ENCODE measurements at places on chromosomes 12 and 14. TPM values are rescaled to one million over a fixed set of nuclear protein-coding genes. Genes with fewer than 3 reads are reported as not detected.

The SLC16A7 gene
- 1.9 TPM for total RNA-seq

DNA sequence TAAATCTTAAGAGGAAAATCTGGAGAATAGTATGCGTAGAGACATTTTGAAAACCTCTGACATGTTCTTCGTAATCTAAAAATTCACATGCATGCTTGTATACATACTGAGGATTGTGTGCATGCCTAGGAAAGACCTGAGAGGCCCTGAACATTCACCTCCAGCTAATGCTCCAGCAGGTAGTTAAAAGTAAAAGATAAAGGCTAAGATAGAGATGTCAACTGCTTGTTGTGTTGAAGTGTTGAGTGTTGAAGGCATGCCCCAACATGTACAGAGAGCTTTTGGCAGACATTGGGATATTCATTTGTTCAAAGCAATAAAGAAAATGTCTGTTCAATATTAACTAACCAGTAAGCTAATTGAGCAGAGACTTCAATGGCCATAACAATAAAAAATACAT, 118.6 kb upstream of the SYT1 start:
- no peak for DNase-seq
- H3K27me3 ChIP-seq: no peaks in the 10 kb centered on the region
- H3K36me3 ChIP-seq: peaks cover 6% of the 10 kb centered on the region
- H3K4me1 ChIP-seq: peaks cover 22% of the 10 kb centered on the region
- no peak overlapping the region for H3K4me3 ChIP-seq
- H3K27ac ChIP-seq: no peak overlapping the region

The LIN7A gene
- total RNA-seq: 10.0 TPM

- no peak overlapping the region for H3K27ac ChIP-seq
- DNase-seq: no peak
- no peaks in the 10 kb centered on the region for H3K27me3 ChIP-seq
- no peak overlapping the region for H3K4me3 ChIP-seq
Measured at GRCh38 chr14:102984336-102985102, 62.1 kb downstream of the AMN start.

- no peak overlapping the region for H3K27ac ChIP-seq
- no peak overlapping the region for H3K4me3 ChIP-seq
- no peak for DNase-seq
- H3K36me3 ChIP-seq: no peaks in the 10 kb centered on the region
- no peaks in the 10 kb centered on the region for H3K27me3 ChIP-seq
Measured at GRCh38 chr12:122884091-122884826, 11.7 kb downstream of the VPS37B start.

- no peak overlapping the region for H3K4me3 ChIP-seq
- no peak for DNase-seq
- H3K27me3 ChIP-seq: no peaks in the 10 kb centered on the region
- no peak overlapping the region for H3K27ac ChIP-seq
- peaks cover 13% of the 10 kb centered on the region for H3K4me1 ChIP-seq
Measured at GRCh38 chr12:112005419-112006395, 7.3 kb downstream of the TMEM116 start.

DNA sequence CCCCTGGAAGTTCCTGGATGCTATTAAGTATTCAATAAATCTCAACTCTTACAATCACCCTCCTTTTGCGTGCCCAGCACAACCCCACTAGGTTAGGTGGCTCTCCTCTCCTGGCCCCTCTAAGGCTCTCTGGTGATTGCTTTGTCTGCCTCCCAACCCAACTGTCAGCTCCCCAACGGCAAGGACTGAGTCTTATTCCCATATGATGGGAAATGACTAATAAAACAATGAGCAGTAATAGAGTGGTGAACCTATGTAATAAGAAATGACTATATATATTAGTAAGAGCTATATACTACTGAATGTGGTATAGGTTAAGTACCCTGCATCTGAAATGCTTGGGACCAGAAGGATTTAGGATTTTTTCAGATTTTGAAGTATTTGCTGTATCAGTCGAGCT, 8.1 kb downstream of the APPL2 start:
- H3K27ac ChIP-seq: no peak overlapping the region
- H3K36me3 ChIP-seq: peaks cover 18% of the 10 kb centered on the region
- peaks cover 13% of the 10 kb centered on the region for H3K4me1 ChIP-seq
- DNase-seq: no peak
- H3K27me3 ChIP-seq: no peaks in the 10 kb centered on the region

DNA sequence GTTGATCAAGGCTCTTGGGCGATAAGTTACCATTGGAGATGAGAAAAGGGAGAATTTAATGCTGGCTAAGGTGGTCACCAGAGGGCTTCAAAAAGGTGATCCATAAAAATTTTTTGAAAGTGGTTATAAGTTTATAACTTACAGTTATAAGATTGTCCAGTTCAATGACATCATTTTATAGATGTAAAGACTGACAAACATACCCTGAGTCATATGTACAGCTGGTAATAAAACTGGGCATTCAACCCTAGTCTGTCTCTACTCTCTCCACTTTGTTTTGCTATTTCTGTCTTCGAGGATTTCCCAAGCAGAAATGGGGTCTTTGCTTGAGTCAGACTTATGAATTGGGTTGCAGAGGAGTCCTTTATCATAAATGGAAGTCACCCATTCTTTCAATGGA, 454.0 kb downstream of the SOX5 start:
- H3K27ac ChIP-seq: no peak overlapping the region
- no peaks in the 10 kb centered on the region for H3K27me3 ChIP-seq
- H3K4me1 ChIP-seq: no peaks in the 10 kb centered on the region
- no peak overlapping the region for H3K4me3 ChIP-seq

- peaks cover 6% of the 10 kb centered on the region for H3K36me3 ChIP-seq
- no peak for DNase-seq
- H3K4me1 ChIP-seq: no peaks in the 10 kb centered on the region
- no peak overlapping the region for H3K4me3 ChIP-seq
- no peaks in the 10 kb centered on the region for H3K27me3 ChIP-seq
- H3K27ac ChIP-seq: no peak overlapping the region
Measured at GRCh38 chr12:57158665-57159064, 11.2 kb upstream of the LRP1-AS start.

The DNAI7 gene
- not detected for total RNA-seq

- no peak for DNase-seq
- H3K4me1 ChIP-seq: no peaks in the 10 kb centered on the region
- no peak overlapping the region for H3K27ac ChIP-seq
- H3K4me3 ChIP-seq: no peak overlapping the region
- H3K27me3 ChIP-seq: no peaks in the 10 kb centered on the region
- no peaks in the 10 kb centered on the region for H3K36me3 ChIP-seq
Measured at GRCh38 chr12:79486154-79486553, 204.6 kb downstream of the PAWR start.

The C12orf56 gene
- not detected for total RNA-seq

GRCh38 chr14:91882369-91882768, 15.0 kb upstream of the TC2N start:
- H3K36me3 ChIP-seq: no peaks in the 10 kb centered on the region
- no peaks in the 10 kb centered on the region for H3K27me3 ChIP-seq
- DNase-seq: no peak

DNA sequence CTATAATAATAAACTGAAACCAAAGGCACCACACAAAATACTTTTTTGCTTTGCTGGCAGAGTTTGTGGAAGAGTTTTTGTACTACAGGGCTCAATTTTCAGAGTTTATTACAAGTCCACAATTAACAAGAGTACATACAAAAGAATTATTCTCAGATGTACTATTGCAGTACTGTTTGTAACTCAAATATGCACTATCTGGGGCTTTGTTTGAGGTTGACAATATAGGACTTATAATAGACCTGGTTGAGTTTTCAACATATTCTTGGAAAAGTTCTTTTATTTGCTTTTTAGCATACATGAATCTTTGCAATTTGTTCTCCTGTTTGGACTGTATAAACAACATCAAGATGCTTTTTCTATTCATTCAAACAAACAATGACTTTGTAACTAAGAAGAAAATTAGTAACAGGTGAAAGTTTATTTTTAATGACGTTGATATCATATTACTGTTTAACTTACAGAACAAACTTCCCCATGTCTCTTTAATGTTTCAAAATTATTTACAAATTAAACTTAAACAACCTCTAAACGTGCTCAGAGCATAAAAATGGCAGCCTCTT, 407.4 kb upstream of the PRICKLE1 start:
- no peak for DNase-seq
- no peaks in the 10 kb centered on the region for H3K27me3 ChIP-seq
- no peaks in the 10 kb centered on the region for H3K36me3 ChIP-seq
- H3K4me1 ChIP-seq: no peaks in the 10 kb centered on the region

DNA sequence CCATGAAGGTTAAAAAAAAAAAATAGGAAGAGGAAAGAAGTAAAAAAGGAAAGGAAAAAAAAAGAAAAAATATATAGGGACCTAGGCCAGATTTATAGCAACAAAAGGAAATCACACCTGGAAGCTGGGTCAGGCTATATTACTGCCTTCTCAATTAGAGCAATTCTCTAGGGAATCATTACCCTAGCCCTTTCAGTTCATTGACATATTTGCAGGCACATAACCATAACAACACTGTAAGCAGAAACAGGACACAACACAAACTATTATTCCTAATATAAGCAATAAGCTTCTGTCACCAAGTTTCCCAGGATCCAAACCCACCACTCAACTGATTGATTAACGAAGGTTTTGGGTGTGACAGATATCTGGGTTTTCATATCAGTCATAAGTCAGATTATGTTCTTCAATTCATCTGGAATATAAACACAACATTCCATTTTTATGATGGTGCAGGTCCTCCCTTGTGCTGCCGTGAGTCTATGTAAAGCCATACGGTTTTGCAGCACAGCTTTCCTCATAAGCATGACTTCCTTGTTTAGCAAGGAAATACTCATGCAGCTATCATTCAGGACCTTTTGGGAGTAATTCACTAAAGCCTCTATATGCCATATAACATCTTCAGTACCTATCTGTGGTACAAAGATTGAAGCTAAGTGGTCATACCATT, 4.2 kb downstream of the PCNX4 start:
- H3K36me3 ChIP-seq: peaks cover 15% of the 10 kb centered on the region
- peaks cover 1% of the 10 kb centered on the region for H3K4me1 ChIP-seq
- H3K27me3 ChIP-seq: no peaks in the 10 kb centered on the region
- no peak for DNase-seq
- H3K4me3 ChIP-seq: no peak overlapping the region

- no peak for DNase-seq
- no peaks in the 10 kb centered on the region for H3K27me3 ChIP-seq
- H3K4me1 ChIP-seq: peaks cover 7% of the 10 kb centered on the region
Measured at GRCh38 chr12:75909714-75910656, 121.6 kb downstream of the PHLDA1 start.

- H3K27ac ChIP-seq: no peak overlapping the region
- no peaks in the 10 kb centered on the region for H3K36me3 ChIP-seq
- no peaks in the 10 kb centered on the region for H3K27me3 ChIP-seq
Measured at GRCh38 chr12:105330931-105331804, 677 bp downstream of the C12orf75 start.

The TXNRD1 gene
- 226 TPM for total RNA-seq

The IFI27 gene
- total RNA-seq: 4.9 TPM

DNA sequence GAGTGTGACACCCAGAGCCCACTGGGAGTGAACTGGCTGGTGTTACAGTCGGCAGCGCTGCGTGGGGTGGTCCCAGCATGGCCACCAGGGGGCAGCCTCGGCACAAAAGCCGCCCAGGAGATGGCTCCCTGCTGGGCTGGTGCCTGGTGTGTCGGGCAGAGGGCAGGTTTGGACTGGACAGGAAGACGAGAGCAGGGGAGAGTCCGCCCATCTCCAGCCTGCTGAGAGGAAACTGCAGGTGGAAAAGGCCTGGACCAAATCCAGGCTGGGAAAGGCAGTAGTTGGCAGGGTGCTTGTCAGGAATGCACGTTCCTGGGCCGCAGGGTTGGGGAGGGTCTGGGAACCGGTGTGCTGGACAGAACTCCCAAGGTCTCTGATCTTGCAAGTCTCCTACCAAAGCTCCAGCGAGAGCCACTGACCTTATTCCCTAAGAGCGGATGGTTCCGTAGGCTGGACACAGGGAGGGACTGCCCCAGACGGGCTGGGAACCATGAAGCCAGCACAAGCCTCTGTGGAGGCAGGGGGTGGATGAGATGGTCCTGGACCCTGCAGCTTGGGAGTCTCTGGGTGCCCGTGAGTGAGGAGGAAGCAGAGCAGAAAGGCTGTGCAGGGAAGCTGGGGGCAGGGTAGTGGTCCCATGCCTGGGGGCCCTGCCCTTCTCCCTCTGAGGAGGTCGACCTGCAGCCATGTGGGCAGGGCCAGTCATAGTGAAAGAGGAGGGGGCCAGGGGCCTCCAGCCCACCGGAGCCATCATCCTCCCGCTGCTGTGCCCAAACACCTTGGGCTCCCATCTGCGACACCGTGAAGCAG, 1.8 kb downstream of the AHNAK2 start:
- H3K36me3 ChIP-seq: no peaks in the 10 kb centered on the region
- peak; percentile 76 for DNase-seq
- H3K27me3 ChIP-seq: no peaks in the 10 kb centered on the region
- H3K4me1 ChIP-seq: peaks cover 8% of the 10 kb centered on the region
- H3K27ac ChIP-seq: no peak overlapping the region

- peaks cover 10% of the 10 kb centered on the region for H3K36me3 ChIP-seq
- no peaks in the 10 kb centered on the region for H3K27me3 ChIP-seq
- H3K4me1 ChIP-seq: peaks cover 47% of the 10 kb centered on the region
- H3K27ac ChIP-seq: peak overlapping the region; percentile 93
Measured at GRCh38 chr14:99267837-99268781, 3.9 kb downstream of the BCL11B start.

The NGB gene
- not detected for total RNA-seq

GRCh38 chr12:110079477-110080400, 31.4 kb upstream of the C12orf76 start:
- no peak for DNase-seq
- H3K36me3 ChIP-seq: no peaks in the 10 kb centered on the region
- H3K4me3 ChIP-seq: no peak overlapping the region
- H3K27me3 ChIP-seq: no peaks in the 10 kb centered on the region
- no peak overlapping the region for H3K27ac ChIP-seq

GRCh38 chr12:96261557-96261956, 67.4 kb downstream of the ELK3 start:
- peaks cover 32% of the 10 kb centered on the region for H3K4me1 ChIP-seq
- no peak overlapping the region for H3K27ac ChIP-seq
- DNase-seq: no peak
- H3K27me3 ChIP-seq: no peaks in the 10 kb centered on the region
- no peak overlapping the region for H3K4me3 ChIP-seq

GRCh38 chr12:106910202-106910601, 45.5 kb upstream of the TMEM263 start:
- peak; percentile 21 for DNase-seq
- no peak overlapping the region for H3K27ac ChIP-seq
- no peaks in the 10 kb centered on the region for H3K36me3 ChIP-seq
- no peaks in the 10 kb centered on the region for H3K27me3 ChIP-seq
- no peaks in the 10 kb centered on the region for H3K4me1 ChIP-seq
- H3K4me3 ChIP-seq: no peak overlapping the region

GRCh38 chr12:10716277-10716676, 6.8 kb downstream of the YBX3 start:
- no peak overlapping the region for H3K27ac ChIP-seq
- H3K4me3 ChIP-seq: no peak overlapping the region
- no peak for DNase-seq

The PLD4 gene
- total RNA-seq: not detected

- no peak overlapping the region for H3K27ac ChIP-seq
- peak; percentile 4 for DNase-seq
- no peaks in the 10 kb centered on the region for H3K36me3 ChIP-seq
- no peak overlapping the region for H3K4me3 ChIP-seq
- no peaks in the 10 kb centered on the region for H3K27me3 ChIP-seq
Measured at GRCh38 chr12:101743724-101744472, 4.6 kb upstream of the SYCP3 start.

GRCh38 chr14:23228812-23229211, 8.9 kb upstream of the RNF212B start:
- H3K27me3 ChIP-seq: no peaks in the 10 kb centered on the region
- no peak for DNase-seq
- no peaks in the 10 kb centered on the region for H3K36me3 ChIP-seq
- no peak overlapping the region for H3K27ac ChIP-seq
- H3K4me3 ChIP-seq: no peak overlapping the region

All from A673 (cell line).